Neural progenitor cell (in vitro differentiated cells): ENCODE measurements at places on chromosomes 4 and X.

DNA sequence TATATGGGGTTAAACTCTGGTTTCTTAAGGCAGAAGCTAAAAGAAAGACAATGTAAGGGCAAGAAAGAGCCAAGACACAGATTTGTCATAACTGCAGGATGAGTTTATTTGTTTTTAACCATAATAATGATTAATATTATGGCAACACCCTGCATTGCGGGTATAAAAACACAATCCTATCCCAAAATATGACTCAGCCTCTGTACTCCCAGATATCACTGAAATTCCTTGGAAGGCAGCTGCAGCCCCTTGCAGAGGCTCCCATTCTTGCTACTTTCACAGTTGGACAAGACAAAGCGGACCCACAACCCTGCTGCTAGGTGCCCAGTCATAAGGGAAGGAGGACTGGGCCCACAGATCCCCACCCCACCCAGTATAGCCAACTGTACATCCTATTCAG is 20.4 kb upstream of the FGF16 start:
- no peaks in the 10 kb centered on the region for H3K27me3 ChIP-seq
- no peak overlapping the region for H3K27ac ChIP-seq
- H3K36me3 ChIP-seq = no peaks in the 10 kb centered on the region
- H3K4me3 ChIP-seq = no peak overlapping the region
- DNase-seq = no peak
- H3K4me1 ChIP-seq = peaks cover 16% of the 10 kb centered on the region

DNA sequence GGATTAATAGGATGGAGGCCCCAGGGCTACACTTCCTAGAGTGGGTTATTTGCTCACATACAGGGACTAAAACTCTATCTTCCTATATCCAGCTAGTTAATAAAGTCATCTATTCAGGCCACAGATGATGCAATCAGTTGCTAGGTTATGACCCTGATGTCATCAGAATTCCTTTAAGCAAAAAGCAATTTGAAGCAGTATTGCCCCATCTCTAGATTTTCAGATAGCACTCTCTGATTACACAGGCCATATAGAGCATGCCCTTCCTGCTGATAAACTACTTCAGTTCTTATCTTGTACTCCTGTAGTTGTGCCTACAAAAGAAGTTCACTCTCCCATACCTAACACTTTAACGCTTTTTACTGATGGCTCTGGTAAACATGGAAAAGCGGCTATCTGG is 84.8 kb downstream of the TMEM144 start:
- H3K4me1 ChIP-seq = no peaks in the 10 kb centered on the region
- H3K36me3 ChIP-seq = no peaks in the 10 kb centered on the region
- no peak overlapping the region for H3K4me3 ChIP-seq
- H3K27me3 ChIP-seq = no peaks in the 10 kb centered on the region

GRCh38 chrX:154661899-154662298 is 8.5 kb upstream of the CTAG2 start:
- H3K27ac ChIP-seq = no peak overlapping the region
- H3K27me3 ChIP-seq = no peaks in the 10 kb centered on the region
- no peaks in the 10 kb centered on the region for H3K4me1 ChIP-seq
- no peak for DNase-seq

DNA sequence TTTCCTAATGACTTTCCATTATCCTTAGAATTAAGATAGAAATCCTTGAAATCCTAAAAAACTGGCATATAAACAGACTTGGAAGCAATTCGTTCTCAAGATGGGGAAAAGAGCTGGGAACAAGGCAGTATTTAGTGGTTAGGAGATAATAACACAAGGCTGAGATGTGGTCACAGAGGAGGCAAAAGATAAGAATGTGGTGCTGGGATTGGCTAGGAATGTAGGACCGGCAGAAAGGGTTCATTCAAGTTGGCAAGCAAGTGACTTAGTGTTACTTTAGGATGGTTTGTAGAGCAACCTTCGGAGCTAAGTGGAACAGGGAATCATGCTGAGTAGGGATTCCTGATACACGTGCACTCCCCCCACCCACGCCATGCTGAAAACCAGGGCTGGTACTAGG is 121.9 kb upstream of the RPS6KA3 start:
- no peaks in the 10 kb centered on the region for H3K4me1 ChIP-seq
- no peak for DNase-seq
- H3K27me3 ChIP-seq = no peaks in the 10 kb centered on the region
- H3K36me3 ChIP-seq = no peaks in the 10 kb centered on the region
- no peak overlapping the region for H3K27ac ChIP-seq

GRCh38 chr4:179292468-179292867 is 1850.2 kb upstream of the AGA start:
- DNase-seq = no peak
- H3K4me3 ChIP-seq = no peak overlapping the region
- no peaks in the 10 kb centered on the region for H3K27me3 ChIP-seq
- H3K4me1 ChIP-seq = no peaks in the 10 kb centered on the region

DNA sequence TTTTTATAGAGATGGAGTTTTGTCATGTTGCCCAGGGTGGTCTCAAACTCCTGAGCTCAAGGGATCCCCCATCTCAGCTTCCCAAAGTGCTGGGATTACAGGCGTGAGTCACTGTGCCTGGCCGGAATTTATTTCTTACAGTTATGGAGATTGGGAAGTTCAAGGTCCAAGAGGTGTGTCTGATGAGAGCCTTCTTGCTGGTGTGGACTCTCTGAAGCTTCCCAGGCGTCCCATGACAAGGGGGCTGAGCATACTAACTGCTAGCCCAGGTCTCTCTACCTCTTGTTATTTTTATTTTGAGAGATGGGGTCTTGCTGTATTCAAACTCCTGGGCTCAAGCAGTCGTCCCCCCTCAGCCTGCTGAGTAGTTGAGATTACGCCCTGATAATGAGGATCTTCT is 2.9 kb upstream of the NSD2 start:
- H3K4me1 ChIP-seq = peaks cover 45% of the 10 kb centered on the region
- H3K4me3 ChIP-seq = no peak overlapping the region
- DNase-seq = no peak
- H3K27me3 ChIP-seq = peaks cover 54% of the 10 kb centered on the region

DNA sequence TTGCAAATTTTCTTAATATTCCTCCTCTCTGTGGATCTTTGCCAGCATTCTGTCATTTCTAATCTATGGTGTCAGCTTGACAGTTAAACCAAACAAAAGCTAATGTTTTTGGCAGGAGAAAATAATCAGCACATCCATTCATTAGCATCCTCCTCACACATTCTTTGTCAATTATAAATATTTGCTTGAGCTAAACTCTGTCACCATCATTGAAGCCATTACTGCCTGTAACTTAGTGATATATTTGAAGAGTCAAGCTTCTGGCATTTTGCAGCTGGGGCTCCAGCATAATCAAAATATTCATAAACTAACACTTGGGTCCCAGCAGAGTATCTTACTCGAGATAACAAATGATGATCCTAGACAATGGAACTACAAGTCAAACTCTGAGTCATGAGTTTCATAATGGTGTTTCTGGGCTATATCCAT is 126.1 kb downstream of the EIF4E start:
- DNase-seq = no peak
- H3K36me3 ChIP-seq = no peaks in the 10 kb centered on the region
- no peaks in the 10 kb centered on the region for H3K27me3 ChIP-seq
- H3K4me1 ChIP-seq = peaks cover 23% of the 10 kb centered on the region
- H3K27ac ChIP-seq = no peak overlapping the region
- H3K4me3 ChIP-seq = no peak overlapping the region

GRCh38 chrX:37847733-37848197 is 394 bp upstream of the DYNLT3 start:
- no peak for DNase-seq
- no peaks in the 10 kb centered on the region for H3K27me3 ChIP-seq
- no peaks in the 10 kb centered on the region for H3K36me3 ChIP-seq
- no peaks in the 10 kb centered on the region for H3K4me1 ChIP-seq

- H3K27ac ChIP-seq = no peak overlapping the region
- peaks cover 8% of the 10 kb centered on the region for H3K27me3 ChIP-seq
- DNase-seq = no peak
- no peak overlapping the region for H3K4me3 ChIP-seq
These were observed 7.3 kb upstream of the TMEM185A start for GRCh38 chrX:149638860-149639259.

DNA sequence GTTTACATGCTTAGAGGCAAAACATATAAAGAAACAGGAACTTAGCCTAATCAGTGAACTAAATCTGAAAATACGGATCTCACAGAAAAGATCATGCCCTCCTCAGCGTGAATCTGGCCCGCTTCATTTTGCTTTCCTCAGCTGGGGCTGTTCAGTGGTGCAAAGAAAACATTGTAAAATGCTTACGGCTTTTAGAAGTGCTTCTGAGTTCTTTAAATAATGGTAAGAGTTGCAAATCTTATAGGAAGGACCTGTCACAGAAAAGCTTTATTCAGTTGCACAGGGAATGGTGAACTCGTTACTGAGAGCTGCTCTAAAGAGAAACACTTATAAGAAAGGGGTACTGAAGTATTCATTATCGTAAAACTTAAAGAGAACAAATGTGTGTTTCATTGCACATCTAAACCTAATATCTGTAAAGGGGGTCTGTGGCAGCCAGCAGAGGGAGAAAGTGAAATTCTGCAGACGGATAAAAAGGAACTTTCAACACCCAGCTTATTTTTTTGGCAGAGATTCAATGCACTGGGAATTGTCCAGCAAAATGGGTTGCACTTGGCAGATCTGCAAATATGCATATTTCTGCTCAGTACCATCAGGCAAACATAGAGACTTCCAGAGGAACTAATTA is 139.2 kb upstream of the ANK2 start:
- H3K36me3 ChIP-seq = peaks cover 6% of the 10 kb centered on the region
- H3K4me3 ChIP-seq = no peak overlapping the region
- no peaks in the 10 kb centered on the region for H3K27me3 ChIP-seq
- peak overlapping the region; percentile 91 for H3K27ac ChIP-seq

DNA sequence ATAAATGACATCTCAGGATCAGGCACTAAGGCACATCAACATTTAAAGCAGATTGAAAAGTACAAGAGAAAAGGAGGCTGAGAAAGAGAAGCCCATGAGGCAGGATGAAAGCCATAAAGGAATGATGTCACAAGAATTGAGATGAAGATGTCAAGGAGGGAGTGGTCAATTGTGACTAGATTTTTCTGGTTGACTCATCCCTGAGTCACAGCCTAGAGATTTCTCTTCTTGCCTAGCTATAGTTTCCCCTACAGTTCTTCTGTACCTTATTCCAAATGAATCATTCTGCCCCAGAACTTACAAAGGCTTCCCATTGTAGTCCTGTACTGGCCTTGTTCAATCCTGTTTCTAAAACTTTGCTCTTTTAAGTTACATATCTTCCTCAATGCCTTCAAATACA is 3.4 kb upstream of the USP53 start:
- H3K4me1 ChIP-seq = peaks cover 9% of the 10 kb centered on the region
- peaks cover 16% of the 10 kb centered on the region for H3K27me3 ChIP-seq
- no peaks in the 10 kb centered on the region for H3K36me3 ChIP-seq

DNA sequence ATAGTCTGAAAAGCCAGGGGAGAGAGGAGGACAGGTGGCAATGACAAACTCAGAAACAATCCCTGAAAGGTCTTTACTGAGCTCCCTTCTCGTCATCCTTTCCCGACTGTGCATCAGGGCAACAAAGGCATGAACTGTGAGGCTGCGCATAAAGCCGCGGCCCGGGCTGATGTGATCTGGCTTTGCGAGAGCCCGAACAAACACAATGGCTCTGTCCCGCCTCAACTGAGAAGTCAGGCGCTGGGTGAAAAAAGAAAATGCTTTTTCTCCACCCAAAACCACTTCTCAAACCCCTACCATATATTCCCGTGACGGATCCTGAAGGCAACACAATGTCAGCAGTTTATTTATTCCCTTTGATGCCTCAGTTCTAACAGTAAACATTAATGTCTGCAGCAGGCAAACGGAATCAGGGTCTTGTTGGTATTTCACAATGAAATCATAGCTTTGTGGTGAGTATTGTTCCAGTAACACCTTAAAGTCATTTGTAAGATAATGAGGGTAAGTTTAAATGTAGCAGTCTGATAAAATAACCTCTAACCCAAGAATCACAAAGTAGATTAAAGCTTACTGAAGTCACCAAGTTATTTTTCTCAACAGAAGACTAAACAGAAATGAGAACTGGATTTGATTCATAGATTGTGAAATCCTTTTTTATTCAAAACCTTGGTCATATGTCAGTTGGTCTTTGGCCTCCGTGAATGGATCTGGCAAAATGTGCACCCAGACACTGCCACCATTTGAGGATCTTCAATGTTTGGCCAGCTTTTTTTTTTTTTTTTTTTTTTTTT is 67.4 kb downstream of the APBB2 start:
- H3K4me3 ChIP-seq = peak overlapping the region; percentile 18
- peak; percentile 91 for DNase-seq
- H3K4me1 ChIP-seq = peaks cover 35% of the 10 kb centered on the region
- H3K27ac ChIP-seq = peak overlapping the region; percentile 87
- no peaks in the 10 kb centered on the region for H3K36me3 ChIP-seq

- H3K27me3 ChIP-seq = no peaks in the 10 kb centered on the region
- H3K36me3 ChIP-seq = no peaks in the 10 kb centered on the region
- H3K27ac ChIP-seq = no peak overlapping the region
- no peaks in the 10 kb centered on the region for H3K4me1 ChIP-seq
- no peak overlapping the region for H3K4me3 ChIP-seq
These were observed 684.6 kb downstream of the ARAP2 start for GRCh38 chr4:35559559-35560365.
